Upper lobe of right lung (tissue), 1 donor: ENCODE measurements at places on chromosomes 12 and 14.

DNA sequence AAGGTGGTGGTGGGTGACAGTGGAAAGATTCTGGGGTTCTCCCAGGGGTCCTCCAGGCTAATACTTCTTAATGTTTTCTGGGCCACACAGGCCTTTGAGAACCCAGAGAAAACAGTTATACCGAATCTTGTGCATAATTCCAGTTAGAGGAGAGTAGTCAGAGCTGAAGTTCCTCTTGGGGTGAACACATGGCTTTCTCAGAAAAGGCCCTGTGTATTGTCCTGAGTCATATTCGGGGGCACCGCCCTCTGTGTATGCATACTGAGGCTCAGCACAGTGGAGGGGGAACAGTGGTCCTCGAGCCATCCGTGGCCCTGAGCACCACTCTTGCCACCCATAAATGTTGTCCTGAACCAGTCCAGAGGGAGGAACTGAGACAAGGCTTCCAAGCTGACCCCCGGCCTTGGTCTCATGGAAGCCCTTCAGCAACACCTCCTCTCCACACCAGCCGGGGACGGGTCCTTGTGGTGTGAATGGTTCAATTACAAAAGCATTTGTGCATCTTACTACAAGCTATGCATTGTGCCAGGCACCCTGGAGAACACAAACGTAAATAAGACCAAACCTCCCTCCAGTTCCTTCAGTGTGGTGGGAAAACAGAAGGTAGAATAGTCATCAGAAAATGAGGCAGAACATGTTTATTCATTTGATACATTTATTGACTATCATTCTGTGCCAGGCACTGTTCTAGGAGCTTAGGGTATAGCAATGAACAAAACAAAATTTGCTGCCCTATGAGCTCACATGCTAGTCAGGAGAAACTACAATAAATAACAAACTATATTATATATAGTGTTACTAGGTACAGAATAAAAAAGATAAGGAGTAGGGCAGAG, 9.9 kb downstream of the DHRS2 start:
- no peak for DNase-seq

GRCh38 chr12:5459051-5459782, 27.3 kb downstream of the NTF3 start:
- no peak for DNase-seq

- no peak for DNase-seq
These were observed 19.7 kb upstream of the CLMN start for GRCh38 chr14:95339301-95339865.

DNA sequence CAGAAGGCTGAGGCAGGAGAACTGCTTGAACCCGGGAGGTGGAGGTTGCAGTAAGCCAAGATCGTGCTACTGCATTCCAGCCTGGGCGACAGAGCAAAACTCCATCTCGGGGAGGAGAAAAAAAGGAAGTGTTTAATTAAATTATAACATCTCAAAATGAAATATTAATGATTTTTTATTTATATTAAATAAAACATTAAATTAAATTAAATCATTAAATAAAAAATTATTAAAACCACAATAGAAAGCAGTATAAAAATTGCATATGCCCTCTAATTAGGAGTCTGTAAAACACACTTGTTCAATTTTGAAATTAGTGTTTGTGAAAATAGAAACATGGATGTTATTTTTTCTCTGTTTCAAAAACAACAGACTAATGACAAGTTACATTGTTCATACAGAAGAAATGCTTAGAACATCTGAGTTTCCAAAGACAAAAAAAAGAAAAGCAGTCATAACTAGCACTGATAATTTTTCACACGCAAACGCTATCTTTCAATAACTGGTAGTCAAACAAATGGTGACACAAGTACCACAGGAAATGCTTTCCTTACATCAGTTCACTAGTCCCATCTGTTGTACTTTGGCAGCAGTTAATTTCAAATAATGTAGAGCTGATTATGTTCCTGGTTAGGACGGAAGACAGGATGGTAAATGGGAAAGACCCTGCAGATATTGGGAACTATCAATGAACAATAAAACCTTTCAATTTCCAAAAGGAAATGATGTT, 54.9 kb downstream of the HECTD4 start:
- DNase-seq: no peak

DNA sequence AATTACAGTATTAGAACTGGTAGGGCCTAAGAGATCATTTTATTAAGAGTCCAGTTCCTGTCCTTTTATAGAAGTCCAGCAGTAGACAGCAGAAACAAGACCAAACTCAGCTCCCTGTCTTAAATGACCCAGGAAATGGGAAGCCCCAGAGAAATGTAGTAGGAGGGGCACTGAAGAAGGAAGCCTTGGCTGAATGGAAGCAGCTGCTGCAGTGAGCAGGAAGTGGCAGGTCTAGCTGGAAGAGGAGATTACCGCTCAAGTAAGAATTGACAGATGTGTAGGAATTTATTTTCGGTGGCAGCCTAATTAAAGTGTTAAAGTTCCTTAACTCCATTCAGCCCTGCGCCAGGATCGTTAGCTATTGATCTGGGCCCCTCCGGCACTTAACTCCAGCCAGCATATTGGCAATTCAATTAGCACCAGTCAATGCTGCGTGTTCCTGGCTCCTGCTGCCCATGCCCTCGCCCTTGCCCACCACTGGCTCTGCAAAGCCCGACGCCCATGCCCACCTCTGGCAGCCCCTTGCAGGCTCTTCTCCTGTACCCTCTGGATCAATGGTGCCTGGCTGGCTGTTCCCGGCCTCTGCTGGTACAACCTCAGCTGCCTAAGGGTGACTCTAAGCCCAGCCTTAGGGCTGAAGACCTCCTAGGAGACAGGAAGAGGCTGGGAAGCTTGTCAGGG, 21.1 kb downstream of the ZFHX2 start:
- DNase-seq: no peak

DNA sequence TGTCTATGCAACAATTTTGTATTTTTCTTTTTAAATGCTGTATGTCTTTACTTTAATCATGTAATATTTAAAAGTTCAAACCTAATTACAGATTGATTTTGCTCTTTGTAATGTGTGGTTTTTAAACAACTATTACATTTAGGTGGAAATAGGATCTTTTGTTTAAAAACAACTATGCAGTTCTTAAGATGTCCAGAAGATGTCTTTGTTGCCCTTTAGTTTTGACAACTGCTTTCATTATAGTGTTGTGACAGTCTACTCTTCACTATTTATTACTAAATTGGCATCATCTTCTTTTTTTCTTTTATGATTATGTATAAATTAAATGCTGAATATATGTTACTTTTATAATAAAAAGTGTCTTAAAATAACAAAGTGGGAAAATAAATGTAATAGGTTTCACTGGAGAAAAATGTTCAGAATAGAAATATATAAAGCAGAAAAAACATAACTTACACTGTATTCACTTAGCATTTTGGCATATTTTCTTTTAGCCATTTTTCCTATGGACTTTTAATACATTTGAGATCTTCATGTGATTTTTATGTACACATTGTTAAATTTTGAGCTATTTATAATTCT, 27.1 kb upstream of the PCNX4 start:
- no peak for DNase-seq

- no peak for DNase-seq
These were observed 22.6 kb upstream of the LRP1-AS start for GRCh38 chr12:57169969-57170368.

- no peak for DNase-seq
These were observed 27.8 kb downstream of the TOGARAM1 start for GRCh38 chr14:44989497-44990440.

DNA sequence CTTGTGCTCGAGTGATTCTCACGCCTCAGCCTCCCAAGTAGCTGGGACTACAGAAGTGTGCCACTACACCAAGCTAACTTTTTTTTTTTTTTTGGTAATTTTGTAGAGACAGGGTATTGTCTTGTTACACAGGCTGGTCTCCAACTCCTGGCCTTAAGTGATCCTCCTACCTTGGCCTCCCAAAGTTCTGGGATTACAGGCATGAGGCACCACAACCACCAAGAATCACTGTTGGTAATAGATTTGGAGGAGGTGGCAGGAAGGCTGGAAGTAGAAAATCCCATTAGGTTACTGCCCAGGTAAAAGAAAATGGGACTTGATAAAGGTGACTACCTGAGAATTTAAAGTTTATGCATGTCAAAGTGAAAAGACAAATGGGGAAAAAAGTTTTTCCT, 1.4 kb upstream of the CDCA4 start:
- DNase-seq: no peak

DNA sequence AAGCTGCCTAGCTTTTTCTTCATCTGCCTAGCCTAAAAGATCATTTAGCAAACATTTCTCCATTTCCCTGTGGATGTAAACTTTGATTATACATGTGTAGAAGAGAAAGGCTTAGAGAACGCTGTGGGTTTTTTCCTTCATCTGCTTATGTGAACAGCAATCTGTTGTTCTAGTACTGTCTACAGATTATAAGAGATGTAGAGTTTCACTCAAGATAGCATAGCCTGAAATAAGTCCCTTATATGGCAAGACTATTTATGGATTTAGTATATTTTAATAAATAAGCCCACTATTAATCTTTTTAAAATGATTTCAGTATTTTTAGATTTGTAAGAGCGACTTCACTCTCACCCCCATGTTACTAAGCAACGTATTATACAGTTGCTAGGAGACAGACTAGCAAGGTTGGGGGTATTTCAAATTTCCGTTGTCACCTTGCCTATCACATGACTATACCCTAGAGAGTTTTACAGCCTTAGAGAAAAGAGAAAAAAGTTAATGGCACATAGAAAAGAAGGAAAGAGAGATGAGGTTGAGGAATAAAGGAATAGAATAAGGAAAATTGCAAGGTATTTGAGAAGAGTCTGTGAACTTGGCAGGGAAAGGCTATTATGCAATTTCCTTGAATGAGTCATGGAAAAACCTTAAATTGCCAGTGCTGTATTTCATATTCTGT, 12.2 kb upstream of the TUBA1A start:
- DNase-seq: no peak

DNA sequence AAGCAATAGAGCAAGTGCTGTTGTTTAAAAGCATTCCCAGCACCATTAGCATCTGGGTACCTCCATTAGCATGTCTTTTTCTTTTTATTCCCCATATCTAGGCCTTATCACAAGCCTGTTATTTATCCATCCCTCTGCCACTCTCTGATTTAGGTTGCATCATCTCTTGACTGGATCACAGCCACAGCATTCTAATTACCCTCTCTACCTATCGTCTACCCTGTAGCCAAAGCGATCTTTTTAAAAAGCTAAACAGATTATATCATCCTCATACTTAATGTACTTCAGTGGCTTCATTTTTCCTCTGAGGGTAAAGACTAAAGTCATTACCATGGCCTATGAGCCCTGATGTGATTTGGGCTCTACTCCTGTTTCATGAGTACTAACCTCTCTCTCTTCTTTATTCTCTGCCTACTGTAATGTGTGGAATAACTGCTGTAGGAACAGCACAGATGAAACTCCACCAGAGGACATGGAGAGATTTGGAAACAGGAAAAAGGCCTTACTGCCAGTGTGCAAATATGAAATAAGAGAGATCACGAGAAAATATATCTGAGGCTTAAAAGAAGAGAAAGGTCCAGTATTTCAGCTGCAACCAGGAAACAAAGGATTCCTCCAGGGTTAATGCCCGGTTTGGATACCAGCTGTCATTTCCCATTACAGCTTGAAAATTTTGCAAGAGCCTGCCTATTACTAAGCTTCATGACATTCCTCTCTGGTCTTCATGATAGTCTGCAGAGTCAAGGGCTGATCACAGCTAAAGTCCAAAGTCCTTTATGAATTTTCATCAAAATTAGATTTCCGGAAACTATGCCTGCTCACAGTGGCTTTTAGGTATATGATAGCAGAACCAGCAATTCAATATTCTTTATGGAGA, 422.5 kb upstream of the PDE3A start:
- no peak for DNase-seq

GRCh38 chr14:52895000-52895399, 55.9 kb downstream of the FERMT2 start:
- DNase-seq: no peak

- peak; percentile 80 for DNase-seq
These were observed 3.0 kb downstream of the SDSL start for GRCh38 chr12:113424915-113425823.

GRCh38 chr12:58588770-58589169, 331.5 kb downstream of the LRIG3 start:
- DNase-seq: no peak

DNA sequence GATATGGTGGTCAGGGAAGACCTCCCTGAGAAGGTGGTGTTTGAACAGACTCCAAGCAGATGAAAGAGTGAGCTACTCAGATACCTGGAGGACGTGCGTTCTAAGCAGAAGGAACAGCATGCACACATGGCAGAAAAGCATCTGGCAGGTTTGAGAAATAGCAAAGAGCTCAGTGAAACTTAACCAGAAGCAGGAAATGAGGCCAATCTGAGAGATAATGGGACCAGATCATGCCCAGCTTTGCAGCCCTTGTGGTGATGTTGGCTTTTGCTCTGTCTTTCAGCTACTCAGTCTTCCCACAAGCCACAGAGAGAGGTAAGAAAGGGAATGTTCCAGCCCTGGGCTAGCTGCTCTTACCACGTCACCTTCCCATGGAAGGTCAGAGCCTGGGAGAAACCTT, 176.3 kb upstream of the GSC start:
- DNase-seq: no peak

DNA sequence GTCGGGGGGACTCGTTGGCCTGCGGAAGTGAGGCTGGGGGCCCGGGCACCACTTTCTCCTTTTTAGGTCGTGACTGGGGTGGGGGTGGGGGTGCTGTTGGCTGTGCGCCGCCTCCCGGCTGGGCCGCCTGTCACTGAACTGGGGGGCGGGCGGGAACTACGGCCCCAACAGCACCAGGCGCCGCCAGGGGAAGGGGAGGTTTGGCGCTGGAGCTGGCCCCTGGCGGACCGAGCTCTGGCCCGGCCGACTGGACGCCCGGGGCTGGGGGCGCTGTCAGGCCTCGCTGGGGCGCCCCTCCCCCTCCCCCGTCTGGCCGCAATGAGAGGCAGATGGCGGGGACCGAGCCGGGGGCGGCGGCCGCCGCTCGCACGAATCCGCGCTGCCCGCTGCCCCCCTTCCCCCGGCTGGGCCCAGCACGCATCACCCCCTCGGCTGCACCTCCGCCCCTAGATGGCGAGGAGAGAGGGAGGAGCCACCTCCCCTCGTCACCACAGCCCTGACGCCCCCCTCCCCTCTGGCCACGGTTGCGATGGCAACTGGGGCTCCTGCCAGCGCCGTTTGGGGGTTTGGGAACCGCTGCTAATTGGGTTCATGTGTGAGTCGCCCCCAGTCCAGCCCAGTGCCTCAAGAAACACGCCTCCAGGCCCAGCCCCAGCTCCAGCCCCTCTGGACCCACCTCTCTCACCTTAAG, 723 bp downstream of the NFATC4 start:
- peak; percentile 70 for DNase-seq

DNA sequence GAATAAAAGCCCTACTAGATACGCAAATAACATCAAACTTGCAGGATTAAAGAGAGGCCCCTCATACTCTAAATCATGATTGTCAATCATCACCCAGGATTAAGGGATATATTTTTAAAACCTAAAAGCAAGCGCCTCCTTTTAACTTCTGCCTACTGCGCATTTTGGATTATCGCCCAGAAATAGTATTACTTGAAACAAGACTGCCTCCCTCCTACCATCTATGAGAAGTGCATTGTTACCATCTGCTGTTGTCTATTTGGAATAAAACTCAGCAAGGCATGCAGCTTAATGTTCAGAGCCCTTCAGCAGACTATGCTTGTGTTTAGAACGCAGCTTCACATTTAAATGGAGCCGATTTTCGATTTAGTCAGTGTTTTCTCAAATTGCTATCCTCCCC, 79.6 kb downstream of the EXOC5 start:
- no peak for DNase-seq

GRCh38 chr14:103408491-103409155, 23.4 kb downstream of the MARK3 start:
- DNase-seq: no peak

GRCh38 chr12:2338991-2339431, 286.2 kb downstream of the CACNA1C start:
- DNase-seq: no peak
